Stimulated activated CD8-positive, alpha-beta memory T cell treated with anti-CD3 and anti-CD28 coated beads, Interleukin-2, amount 100 ng/mL, for 48 hours (primary cell): ENCODE measurements at places on chromosomes 12 and 14.
A peak's percentile ranks its signal among the peaks of the same experiment; 100 is the strongest.

GRCh38 chr14:97491697-97492096, 694.5 kb downstream of the VRK1 start:
- DNase-seq, result no peak

GRCh38 chr12:49131894-49132461, 783 bp upstream of the TUBA1B start:
- no peak for DNase-seq

- no peak for DNase-seq
Measured at GRCh38 chr12:65275627-65276026, 2.9 kb upstream of the MSRB3 start.

DNA sequence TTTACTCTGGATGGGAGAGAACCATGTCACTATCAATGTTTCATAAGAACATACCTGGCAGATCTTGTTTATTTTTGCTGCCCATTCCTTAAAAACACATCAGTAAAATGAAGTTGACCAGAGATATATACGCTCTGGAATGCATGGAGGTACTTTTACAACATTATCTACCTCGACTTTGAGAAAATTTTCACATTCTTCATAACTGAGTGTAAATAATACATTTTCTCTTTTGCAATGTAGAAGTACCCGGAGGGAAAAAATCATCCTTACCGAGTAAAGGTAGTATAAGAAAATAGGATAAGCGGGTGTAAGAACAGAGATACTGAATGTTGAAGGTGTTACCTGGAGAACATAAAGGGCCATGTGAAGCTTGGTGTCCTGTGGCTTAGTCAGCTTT, 80.7 kb downstream of the TMEM116 start:
- no peak for DNase-seq

DNA sequence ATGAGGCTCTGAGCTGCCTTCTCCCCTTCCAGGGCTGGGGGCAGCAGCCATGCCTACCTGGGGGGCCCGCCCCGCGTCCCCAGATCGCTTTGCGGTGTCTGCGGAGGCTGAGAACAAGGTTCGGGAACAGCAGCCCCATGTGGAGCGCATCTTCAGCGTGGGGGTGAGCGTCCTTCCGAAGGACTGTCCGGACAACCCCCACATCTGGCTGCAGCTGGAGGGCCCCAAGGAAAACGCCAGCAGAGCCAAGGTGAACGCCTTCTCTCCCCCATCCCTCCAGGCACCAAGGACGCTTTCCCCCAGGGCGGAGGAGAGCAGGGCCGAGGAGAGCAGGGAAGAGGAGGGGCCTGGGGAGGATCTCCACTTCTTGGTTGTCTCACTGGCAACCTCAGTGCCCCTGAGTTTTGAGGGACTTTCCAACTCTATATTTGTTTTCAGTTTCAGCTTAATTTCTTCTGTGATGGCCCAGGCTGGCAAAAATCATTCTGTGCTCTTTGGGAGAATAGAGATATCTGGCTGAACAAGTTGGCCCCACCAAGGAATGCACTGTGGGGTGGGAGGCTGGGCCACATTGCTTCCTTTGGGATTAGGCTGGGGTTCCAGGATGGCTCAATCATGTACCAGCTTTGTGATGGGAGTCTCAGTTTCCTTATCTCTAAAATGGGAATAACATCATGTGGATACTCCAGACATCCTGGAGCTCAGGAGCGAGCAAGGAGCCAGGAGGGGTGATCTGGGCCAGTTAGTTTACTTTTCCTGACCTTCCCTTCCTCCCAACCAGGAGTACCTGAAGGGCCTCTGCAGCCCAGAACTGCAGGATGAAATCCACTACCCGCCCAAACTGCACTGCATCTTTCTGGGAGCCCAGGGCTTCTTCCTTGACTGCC, 1.2 kb downstream of the KHNYN start:
- DNase-seq, result peak; percentile 30

DNA sequence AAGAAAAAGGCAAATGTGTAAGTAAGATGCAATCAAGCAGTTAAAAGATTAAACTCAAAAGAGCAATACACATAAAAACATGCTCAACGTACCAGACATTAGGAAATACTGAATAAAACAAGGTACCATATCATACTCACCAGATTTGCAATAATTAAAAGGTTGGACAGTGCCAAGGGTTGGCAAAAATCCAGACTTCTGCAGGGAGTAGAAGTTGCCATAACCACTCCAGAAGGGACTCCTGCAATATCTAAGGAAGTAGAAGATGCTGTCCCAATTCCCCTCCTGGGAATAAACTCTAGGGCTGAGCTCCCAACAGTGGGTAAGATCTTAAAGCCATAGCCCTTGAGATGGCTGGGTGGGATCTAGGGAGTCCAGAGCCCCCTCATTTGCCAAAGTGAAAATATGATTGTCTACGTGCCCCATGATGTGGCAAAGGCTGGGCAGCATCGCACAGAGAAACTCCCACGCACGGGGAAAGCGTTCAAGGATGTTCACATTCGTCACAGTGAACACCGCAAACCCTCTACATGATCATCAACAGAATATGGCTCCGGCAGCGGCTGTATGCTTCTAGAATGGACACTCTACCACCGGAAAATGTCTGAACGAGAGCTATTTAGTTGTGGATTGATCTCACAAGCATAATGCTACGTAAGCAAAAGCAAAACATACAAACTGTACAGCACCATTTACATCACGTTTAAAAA, 12.3 kb downstream of the KCTD10 start:
- no peak for DNase-seq
